ENCODE measurements at places on chromosomes 2 and 18.
A peak's percentile ranks its signal among the peaks of the same experiment; 100 is the strongest.

- DNase-seq = no peak
These were observed 55.3 kb upstream of the SETBP1 start for GRCh38 chr18:44625386-44625785.

DNA sequence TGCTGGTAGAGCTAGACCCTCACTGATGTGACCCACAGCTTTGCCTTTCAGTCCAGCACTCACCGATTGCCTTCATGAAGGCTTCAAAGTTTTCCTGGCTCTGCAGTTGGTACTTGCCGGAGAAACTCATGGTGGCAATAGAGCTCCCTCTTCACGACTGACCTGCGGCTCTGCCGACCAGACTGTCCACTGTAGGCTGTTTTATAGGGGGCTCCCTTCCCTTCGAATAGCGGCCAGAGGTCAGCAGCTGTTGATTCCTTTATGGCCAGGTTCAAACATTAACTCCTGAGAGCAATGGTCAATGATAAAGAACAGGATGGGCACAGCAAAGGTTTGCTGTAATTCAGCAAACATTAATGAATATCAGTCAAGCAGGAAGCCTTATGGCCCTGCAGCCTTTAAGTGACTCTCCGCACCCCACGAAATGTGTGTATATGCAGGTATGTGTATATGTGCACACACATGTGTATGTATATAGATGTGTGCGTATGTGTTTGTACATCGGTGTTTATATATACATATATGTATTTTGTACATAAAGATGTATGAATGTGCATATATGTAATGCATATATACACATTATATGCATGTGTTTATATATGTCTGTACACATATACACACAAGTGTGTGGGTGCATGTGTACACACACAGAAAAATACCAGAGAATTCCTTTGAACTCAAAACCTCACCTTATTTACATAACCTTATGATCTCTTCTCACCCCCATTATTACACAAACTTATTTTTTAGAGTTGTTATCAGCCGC is at the start of gene FABP1:
FABP1 (minus strand) TSS at position 175 of the 766 bp plus-strand sequence; CDS start at position 130, 45 bp downstream.
- no peak for DNase-seq

- no peak for DNase-seq
These were observed 45.4 kb upstream of the TAF1B start for GRCh38 chr2:9797681-9798556.

- DNase-seq = no peak
These were observed 28.6 kb downstream of the ITM2C start for GRCh38 chr2:230893338-230893737.

GRCh38 chr2:127094509-127095366 is 12.2 kb downstream of the BIN1 start:
- DNase-seq = peak; percentile 83

DNA sequence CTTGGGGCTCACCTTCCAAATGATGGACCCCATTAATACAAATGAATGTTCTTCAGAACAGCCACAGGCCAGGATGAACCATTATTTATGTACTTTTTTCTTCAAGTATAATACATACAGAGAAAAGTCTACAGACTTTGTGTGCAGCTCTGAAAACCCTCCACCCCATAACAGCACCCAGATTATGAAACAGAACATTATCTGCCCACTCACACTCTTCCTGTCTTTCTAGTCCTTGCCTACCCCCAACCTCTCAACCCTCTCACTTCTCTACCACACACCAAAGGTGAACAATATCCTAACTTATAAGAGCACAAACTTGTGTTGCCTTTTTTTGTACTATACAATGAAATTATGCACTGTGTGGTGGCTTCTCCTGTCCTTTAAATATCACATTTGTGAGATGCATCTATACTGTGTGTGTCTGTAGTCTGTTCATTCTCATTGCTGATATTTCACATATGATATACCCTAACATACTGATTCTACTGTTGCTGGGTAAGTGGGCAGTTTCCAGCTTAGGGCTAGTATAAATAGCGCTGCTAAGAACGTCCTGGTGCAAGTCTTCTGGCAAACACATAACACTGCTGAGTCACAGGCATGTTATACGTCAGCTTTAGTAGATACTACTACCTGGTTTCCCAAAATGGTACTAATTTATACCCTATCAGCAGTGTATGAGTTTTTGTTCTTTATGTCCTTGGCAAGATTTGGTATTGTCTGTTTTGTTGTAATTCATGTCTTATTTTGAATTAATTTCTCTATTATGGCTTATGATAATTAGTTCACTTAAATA is 1.0 kb upstream of the NPHP1 start:
- DNase-seq = no peak
